ENCODE measurements at places on chromosomes 12 and 14.
A peak's percentile ranks its signal among the peaks of the same experiment; 100 is the strongest.

GRCh38 chr12:124730455-124730932 lies 133.2 kb downstream of the SCARB1 start:
- peak; percentile 45 for DNase-seq

- no peak for DNase-seq
Observed at GRCh38 chr12:107873223-107873622, 98.7 kb downstream of the ASCL4 start.

GRCh38 chr12:72546106-72546505 lies 273.9 kb downstream of the TRHDE start:
- no peak for DNase-seq

DNA sequence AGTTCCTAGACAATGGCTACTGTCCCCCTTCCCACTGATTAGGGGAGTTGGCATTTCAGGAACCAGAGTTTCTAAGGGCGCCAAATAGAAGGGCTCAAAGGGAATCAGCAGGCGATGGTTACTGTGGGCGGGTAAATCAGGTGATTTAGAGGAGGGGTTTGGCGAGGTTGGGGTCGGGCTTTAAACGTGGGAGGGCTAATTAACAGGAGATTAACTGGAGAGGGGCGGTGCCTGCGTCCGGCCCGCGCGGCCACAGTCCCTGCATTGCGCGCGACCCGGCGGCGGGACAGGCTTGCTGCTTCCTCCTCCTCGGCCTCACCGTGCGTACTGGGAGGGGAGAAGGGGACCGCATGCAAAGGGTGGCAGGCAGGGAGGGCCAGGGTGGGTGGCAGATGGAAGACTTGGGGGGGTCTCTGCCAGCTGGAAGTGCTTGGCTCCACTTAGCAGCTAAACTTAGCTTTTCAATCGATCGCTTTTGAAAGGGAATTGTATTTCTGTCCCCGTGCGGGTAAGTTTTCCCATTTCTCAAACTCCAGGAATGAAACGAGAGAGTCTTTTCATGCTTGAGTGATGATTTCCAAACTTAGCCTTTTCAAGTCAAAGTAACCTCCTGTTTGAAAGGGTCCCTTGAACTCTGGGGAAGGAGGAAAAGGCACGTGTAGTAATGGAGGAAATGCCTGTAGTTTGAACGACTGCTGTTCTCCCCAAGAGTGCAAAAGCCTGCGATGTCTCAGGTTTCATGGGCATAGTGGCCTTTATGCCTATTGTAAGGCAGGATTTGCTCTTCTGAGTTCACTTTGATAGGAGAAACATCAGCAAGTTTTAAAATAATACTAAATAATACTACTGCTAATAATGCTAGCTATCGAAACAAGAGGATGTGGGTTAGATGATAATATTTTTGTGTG lies at the start of gene MGST1:
Gene MGST1, plus strand, starts transcription at position 255 of the 908 bp plus-strand sequence. CDS start 6,608 bp downstream, outside the sequence.
- DNase-seq, result peak; percentile 79

GRCh38 chr12:105198961-105199360 lies 37.0 kb downstream of the APPL2 start:
- DNase-seq, result no peak

DNA sequence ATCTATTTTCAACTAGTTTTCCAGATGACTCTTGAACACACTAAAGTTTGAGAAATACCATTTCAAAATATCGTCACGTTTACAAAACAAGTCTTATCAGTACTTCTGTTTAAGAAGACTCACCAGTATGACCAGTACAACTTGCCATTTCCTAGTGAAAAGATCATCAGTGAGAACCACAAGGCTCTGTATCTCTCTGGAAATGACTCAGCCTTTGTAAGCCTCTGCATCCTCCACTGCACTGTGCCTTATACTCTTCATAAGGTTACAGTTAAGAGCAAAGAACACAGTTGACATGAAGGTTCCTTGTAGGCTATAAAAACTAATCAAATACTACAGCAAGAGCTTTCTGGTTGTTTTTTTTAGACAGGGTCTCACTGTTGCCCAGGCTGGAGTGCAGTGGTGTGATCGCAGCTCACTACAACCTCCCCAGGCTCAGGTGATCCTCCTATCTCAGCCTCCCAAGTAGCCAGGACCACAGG lies 5.7 kb upstream of the VTI1B start:
- DNase-seq, result no peak

- no peak for DNase-seq
Observed at GRCh38 chr12:12353807-12354206, 3.1 kb upstream of the BORCS5 start.

DNA sequence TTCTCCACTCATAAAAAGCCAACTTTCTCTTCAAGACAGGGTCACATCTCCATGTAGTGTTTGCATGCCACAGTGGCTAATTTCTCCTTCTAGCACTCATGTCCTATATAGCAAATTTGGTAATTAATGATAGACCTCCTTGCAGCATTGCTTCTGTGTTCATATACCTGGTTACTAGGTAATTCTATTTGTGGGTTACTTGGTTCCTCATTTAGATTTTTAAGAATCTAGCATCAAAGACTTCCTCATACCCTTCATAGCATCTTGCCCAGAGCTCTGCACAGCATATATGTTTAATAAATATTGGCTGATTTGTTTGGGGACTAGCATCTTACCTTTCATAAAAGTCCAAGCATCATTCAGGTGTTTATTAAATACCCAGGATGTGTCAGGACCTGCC lies 152.1 kb downstream of the DUSP6 start:
- no peak for DNase-seq

- no peak for DNase-seq
Observed at GRCh38 chr14:25431211-25432076, 381.5 kb upstream of the STXBP6 start.

- no peak for DNase-seq
Observed at GRCh38 chr12:118999107-118999506, 17.8 kb downstream of the SRRM4 start.

DNA sequence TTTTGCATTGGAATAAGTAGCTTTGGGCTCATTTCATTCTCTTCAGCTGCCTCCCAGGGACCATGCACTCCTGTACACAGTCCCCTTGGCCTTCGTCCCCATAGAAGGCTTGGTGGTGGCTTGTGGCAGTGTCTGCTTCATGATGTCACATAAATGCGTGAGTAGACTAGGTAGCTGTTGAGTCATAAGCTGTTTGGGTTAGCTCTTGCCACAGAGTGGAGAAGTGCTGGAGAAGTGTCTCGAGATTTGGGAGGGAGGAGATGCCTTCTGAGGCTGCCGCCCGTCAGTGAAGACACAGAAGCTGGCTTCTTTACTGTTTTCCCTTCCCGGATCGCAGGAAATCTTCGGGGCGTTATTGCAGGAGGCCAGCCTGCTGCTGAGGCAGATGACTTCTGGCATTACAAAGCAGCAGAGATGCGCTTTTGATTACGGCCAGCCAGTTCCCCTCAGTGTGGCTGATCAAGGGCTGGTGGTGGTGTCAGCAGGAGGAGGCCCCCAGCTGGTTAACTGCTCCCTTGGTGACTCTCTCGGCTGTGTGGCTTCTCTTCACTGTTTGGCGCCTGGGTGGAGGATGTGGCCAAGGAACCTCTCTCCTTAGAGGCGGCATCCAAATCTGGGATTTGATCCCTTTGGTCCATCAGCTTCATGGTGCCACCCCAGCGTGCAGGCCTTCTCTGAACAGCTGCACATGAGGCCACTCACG lies 67.6 kb downstream of the AACS start:
- no peak for DNase-seq

GRCh38 chr12:12612358-12612757 lies 682 bp downstream of the CREBL2 start:
- peak; percentile 1 for DNase-seq

- no peak for DNase-seq
Observed at GRCh38 chr14:75976826-75977581, 4.8 kb downstream of the TGFB3 start.

DNA sequence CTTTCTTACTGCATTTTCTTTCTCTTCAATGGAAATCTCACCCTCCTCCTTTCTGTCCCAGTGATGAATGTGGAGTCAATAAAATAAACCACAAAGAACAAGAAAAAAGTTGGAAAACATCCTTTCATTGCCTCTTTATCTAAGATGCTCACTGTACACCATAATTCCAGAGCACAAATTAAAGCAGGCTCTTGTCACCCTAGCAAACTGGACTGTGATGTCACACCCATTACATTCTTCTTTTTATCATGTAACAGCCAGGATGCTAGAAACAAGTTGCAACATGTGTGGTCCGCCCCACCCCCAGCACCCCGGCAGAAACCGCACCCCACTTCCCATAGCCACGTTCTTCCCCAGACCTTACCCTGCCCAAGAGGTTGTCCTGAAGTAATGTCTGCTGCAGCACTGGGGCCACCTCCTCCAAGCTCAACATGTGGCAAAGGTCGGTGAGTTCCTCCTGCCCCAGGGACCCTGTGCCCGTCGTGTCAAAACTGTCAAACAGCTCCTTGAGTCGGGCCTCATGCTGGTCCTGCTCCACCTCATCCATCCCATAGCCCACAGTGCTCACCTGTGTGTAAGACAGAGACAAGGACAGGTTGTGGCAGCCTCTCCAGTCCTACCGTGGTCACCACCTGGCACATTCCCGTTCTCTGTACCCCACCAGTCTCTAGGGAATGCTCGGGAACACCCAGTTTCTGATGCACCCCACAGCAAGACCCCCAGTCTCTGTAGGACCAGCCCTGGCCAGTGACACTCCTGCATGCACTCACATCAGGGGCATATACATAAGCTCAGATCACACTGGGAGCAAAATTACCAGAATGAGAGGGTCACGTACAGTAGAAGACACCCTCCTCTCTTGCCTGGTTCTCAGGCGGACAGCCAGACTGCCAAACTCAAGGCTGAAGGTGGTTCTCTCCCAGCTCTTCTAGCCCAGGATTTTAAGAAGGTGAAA lies 9.2 kb downstream of the NIN start:
- DNase-seq, result no peak

GRCh38 chr12:119835068-119835467 lies 42.1 kb downstream of the CIT start:
- no peak for DNase-seq

DNA sequence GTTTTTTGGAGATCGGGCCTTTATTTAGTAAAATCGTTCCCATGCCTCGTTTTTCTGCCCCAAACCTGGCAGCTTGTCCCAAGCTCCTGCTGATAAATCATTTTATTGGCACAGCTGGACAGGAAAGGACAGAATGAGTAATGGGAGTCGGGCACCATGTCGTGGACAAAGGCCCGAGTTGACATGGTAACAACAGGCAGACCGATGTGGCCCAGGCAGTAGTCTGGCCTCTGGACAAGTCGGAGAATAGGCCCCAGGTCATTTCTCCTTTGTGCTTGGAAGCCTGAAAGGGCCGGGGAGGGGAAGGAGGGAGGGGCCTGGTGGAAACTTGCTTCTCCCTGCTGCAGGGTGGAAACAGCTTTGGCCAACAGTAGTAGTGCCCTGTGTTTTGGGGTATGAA lies 234.9 kb downstream of the SUDS3 start:
- DNase-seq, result no peak

GRCh38 chr12:98691351-98691750 lies 46.3 kb downstream of the APAF1 start:
- no peak for DNase-seq

DNA sequence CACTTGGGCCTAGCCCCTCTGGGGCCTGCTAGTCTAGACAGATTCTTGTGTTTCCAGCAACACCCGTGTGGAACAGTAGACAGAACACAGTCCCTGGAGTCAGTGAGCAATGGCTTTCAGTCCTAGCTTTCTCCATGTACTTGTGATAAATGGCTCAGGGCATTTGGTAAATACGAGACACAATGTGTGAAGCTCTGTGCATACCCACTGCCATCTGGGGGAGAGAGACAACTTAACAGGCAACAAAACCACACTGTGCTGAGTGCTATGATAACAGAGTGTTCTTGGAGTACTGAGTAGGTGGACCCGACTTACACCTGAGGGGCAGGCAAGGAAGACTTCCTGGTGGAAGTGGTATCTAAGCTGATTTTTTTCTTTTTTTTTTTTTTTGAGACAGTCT lies 86.3 kb upstream of the TBX3 start:
- no peak for DNase-seq

- no peak for DNase-seq
Observed at GRCh38 chr14:105700622-105701288, 174.4 kb downstream of the TMEM121 start.

DNA sequence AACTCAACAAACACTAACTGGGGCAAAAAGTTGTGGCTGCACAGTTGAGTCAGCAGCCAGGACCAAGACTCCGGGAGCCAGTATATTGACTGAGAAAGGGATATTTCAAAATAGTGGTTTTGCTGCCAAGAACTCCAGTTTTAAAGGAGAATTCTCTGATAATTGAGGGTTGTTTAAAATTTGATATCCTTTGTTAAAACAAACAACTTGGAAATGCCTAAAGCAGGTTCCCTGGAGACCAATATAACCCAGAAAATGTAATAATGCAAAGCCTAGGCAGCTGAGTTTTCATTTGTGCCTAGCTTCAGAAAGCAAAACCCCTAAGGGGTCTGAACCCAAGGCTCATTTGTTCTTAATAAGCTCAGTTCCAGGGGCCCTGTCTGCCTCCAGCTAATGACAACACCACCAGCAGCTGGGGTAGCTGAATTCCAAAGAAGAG lies 311.7 kb upstream of the CCDC196 start:
- no peak for DNase-seq

GRCh38 chr12:115574826-115575225 lies 702.7 kb downstream of the MED13L start:
- peak; percentile 23 for DNase-seq

DNA sequence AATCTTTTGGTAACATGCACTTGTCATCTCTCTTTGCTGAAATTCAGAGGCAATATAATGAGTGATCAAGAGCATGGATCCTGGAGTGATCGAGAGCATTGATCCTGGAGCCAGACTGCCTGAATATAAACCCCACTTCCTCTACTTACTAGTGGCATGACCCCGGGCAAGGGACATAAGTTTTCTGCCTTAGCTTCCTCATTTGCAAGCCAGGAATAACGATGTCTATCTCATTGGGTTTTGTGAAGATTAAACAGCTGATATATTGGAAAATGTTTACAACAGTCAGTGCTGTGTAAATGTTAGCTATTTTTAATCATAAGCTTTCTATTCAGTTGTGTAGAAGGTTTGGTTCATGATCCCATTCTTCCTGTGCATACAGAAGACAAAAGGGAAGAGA lies 2.4 kb upstream of the CSRNP2 start:
- DNase-seq, result no peak

- DNase-seq, result no peak
Observed at GRCh38 chr14:75783184-75783583, 122.1 kb downstream of the TTLL5 start.

DNA sequence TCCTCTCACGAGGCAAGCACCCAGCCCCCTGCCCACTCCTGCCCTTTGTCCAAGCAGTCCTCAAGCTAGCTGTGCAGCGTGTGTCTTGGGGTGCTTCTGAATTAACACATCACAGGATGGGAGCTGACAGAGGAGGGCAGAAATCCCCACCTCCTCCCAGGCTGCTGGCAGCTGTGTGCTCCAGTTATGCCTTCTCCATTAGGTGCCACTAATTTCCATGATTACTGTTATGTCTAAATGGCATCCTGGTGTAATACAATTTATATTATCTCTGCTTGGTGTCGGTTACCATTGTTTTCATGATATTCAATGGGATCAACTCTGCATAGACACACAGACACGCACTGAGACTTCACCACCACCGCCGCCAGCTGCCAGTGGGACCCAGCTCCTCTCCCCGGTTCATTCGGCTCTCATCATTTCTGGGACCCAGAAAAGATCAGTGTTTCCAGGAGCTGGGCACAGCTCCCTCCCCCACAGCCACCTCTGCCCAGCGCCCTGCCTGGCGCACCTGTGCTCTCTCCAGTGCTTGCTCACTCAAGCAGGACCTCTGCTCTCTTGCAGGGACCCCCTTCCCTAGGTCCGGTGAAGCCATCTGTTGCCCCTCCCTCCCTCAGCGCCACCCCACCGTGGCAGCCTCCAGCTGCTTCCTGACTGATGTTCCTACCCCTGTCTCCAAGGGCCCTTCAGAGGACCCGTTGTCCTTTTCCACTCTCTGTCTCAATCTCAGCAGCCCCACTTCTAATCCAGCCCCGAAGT lies 167.5 kb upstream of the FKBP4 start:
- no peak for DNase-seq
